ENCODE measurements at places on chromosomes 1 and 21.

GRCh38 chr1:220681220-220681880 is 8.8 kb upstream of the C1orf115 start:
- ATAC-seq, result no peak

GRCh38 chr1:21284206-21285054 is 5.8 kb downstream of the ECE1 start:
- peak; percentile 69 for ATAC-seq

GRCh38 chr1:200374569-200375295 is 35.1 kb downstream of the ZNF281 start:
- ATAC-seq, result no peak

DNA sequence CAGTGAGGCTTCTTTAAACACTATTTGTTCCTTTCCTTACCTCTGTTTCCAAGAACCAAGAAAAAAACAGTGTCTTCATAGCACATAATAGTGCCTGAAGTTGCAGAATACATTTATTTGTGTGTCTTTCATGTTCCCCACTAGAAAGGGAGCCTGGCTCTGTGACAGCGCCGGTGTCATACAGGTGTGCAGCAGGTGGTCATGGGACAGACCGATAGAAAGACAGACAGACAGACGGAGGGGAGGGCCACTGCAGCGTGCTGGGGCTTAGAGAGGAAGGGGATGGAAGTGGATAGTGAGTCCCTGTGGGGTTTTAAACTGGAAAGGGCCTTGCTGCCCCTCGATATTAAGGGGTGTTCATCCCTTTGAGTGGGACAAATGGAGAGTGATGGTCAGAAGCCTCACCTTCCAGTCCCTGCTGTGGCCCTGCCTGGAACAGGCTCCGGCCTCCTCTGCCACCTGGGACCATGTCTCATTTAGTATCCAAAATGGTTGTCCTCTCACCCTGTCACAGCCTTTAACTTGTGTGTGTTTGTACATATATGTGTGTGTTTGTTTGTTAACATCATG is 152.9 kb downstream of the PGBD5 start:
- ATAC-seq, result no peak

GRCh38 chr1:115976921-115977498 is 697 bp downstream of the SLC22A15 start:
- ATAC-seq, result no peak

- no peak for ATAC-seq
Measured at GRCh38 chr1:83497563-83497962, 501.4 kb downstream of the TTLL7 start.

- ATAC-seq, result no peak
Measured at GRCh38 chr1:206904423-206905142, 7.3 kb downstream of the IL24 start.

DNA sequence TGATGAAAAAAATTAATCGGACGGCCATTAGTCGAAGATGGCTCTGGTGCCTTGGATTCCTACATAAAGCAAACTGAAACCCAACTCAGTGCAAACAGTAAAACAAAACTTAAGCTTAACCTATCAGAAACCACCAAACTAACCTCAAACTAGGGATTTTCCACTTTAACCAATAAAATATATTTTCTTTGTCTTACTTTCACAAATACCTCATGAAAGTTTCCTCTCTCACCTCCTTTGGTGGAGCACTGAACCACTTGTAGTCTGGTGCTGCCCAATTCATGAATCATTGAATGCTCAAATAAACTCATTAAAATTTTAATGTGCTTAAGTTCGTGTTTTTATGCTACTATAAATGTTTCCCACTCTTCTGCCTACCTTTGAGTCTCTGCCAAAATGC is 7.0 kb downstream of the ADORA3 start:
- ATAC-seq, result no peak

All from stimulated activated memory B cell treated with anti-CD40 and anti-IgM and Interleukin-4, amounts not matched to agents 10 μg/mL and 1 μg/mL and 100 μg/mL, for 72 hours (primary cell).